ENCODE measurements at places on chromosomes 3 and 15.

DNA sequence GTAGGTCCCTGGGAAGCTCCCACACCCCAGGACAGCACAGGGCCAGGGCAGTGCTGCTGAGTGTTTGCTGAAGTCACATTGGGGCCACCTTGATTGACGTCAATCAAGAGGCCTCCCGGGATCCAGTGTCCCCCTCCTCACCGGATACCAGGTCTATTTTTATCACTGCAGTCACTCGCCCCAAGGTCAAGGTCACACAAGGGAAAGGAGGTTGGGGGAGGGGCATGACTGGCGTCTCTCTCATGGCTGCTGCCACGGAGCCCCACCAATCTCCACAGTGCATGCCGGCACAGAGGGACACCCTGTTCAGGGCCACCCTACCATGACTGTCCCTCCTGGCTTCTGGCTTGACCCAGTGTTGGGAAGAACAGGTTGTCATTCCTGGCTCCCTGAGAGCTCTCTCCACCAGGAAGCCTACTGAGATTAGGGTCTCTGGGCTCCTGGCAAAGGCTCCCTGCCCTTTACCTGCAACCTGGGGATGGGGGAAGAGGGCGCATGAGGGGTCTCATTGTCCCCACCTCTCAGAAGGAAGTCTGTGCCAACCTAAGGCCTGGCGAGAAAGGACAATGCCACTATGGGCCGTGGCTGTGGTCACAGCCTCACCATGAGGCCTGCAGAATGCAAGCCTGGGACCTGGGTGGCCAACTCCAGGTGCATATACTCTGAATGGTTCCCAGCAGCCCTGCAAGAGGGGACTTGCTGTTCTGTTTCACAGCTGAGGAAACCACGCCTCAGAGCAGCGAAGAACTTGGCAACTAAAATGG lies 1.5 kb downstream of the MYL3 start:
- DNase-seq, result peak; percentile 10

DNA sequence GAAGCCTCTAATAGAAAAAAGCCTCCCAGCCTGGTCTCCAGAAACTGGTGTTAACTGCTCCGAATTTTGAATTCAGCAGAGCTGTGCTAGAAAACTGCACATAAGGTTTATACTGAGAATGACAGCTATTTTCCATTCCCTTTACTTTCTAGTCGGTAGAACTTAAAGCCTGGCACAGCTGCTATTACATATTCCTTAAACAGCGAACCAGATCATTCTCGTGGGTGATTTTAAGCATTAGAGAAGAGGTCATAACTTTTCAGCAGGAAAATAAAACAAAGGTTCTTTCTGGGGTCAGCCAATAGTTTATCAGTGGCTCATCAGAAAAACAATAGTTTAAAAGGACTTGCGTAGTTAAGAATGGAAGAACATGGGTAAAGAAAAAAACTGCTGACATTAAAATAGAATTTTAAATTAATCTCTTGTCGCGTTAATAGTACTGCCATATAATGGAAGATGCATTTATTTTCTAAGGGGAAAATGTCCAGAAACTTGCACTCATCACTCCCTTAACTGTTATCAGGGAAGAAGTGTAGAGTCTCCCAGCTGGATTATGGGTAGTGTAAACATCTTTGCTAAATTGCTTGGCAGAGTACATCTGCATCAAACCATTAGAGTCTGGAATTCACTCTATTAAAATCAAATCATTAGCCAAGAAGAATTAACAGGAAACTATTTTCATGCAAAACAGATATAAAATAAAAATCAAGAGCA lies 7.9 kb downstream of the VGLL4 start:
- DNase-seq, result no peak

- no peak for DNase-seq
Measured at GRCh38 chr3:29475305-29475840, 194.5 kb downstream of the RBMS3 start.

DNA sequence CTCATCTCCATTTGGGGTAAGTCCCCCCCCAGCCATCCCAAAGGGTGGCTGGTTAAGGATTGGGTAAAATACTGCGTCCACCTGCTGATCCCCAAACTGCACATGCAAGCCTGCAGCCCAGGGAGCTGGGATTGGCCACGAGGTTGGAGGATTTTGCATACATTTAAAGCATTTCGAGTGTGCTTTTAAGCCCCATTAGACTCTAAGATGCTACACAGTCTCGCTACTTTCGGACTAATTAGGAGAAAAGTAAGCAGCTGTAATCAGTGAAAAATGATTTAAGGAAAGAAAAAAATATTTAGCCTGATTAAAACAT lies 23.9 kb downstream of the SLC6A6 start:
- DNase-seq, result no peak

- no peak for DNase-seq
Measured at GRCh38 chr3:141011997-141012262, 39.2 kb upstream of the SPSB4 start.

DNA sequence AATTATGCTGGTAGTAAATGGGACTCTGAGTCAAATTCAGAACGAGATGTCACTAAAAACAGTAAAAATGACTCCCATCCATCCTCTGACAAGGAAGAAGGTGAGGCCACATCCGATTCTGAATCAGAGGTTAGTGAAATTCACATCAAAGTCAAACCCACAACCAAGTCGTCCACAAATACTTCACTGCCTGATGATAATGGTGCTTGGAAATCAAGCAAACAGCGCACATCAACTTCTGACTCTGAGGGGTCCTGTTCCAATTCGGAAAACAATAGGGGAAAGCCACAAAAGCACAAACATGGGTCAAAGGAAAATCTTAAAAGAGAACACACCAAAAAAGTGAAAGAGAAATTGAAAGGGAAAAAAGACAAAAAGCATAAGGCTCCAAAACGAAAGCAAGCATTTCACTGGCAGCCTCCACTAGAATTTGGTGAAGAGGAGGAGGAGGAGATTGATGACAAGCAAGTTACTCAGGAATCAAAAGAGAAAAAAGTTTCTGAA lies 15.1 kb upstream of the ZBTB47 start:
- DNase-seq, result no peak

DNA sequence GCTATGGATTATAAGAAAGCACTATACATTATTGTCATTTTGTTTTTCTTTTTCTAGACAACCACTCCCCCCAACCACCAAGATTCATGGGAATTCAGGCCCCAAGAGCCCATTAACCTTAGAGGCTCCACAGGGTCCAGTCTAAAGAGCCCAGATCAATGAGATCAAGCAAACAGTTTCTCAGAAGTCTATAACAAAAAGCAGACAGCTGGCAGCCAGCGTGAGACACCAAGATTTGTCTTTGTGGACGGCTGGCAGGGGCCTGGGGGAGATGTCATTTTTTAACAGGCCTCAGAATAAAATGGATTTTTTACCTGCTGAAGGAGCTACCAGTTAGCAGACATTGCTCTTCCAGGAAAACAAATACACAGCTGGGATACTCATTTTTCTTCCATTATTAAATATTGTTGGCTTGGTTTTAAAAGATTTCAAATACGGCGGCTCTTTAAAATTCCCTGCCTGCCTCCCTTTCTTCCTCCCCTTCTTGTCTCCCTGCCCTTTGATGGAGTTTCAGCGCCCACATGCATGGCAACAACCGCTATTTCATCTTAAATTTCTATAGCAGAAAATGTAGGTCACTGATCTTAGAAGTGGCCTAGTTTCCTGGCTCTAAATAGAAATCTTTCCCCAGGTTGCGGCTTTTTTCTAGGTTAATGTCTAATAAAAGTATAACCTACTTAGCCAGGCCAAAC lies 130.6 kb downstream of the FAM174B start:
- no peak for DNase-seq

GRCh38 chr3:151305775-151306151 lies 10.9 kb downstream of the GPR87 start:
- no peak for DNase-seq

- DNase-seq, result no peak
Measured at GRCh38 chr3:13689373-13690260, 140.7 kb downstream of the FBLN2 start.

- no peak for DNase-seq
Measured at GRCh38 chr3:180828001-180828720, 84.3 kb upstream of the FXR1 start.

DNA sequence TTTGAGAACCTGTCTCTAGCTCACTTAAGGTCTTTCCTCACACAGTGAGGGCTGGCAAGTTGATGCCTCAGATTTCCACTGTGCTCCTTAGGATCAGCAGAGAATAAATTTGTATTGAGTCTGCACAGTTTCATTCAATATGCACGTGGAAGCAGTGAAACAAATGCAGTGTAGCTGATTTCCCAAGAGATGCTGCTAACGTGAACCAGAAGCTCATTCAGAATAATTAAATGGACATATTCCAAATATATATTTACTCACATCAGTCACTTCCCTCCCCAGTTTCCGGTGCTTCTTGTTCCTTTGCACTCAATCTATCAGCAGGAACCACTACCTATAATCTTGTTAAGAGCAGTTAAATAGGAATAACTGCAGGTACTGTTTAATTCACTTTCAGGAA lies 86.1 kb downstream of the UNC13C start:
- no peak for DNase-seq

DNA sequence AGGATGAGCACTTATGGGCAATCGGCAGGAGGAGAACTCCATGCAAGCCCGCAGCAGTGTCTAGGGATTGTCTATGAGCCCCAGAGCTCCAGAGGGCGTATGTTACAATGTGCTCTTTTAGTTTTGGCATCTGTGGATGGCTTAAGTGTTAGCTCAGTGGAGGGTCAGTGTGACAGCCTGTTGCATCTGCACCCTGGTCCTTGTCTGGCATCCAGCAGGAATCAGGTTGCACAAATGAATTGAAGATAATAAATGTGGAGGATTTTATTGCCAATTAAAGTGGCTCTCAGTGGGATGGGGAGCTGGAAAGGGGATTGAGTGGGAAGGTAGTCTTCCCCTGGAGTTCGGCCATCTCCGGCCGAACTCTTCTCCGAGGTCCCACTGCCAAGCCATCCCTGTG lies 11.8 kb upstream of the PRICKLE2 start:
- no peak for DNase-seq

DNA sequence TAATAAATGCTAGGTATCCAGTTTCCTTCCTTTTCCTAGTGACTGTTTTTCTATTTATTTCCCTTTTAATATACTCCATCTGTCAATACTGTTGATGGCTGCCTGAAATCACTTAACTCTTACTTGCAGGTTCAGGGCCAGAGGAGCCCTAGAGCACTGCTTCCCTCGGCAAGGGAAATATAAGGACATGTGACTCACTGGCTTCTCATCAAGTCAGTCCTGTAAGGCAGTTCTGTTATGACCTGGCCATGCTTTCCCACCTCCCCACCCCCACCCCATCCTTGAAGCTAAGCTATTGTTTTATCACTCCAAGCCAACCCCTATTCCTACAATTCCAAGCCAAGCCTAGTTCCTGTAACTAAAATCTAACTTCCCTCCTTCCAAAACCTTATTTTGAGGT lies 800.7 kb downstream of the ROBO1 start:
- DNase-seq, result no peak

DNA sequence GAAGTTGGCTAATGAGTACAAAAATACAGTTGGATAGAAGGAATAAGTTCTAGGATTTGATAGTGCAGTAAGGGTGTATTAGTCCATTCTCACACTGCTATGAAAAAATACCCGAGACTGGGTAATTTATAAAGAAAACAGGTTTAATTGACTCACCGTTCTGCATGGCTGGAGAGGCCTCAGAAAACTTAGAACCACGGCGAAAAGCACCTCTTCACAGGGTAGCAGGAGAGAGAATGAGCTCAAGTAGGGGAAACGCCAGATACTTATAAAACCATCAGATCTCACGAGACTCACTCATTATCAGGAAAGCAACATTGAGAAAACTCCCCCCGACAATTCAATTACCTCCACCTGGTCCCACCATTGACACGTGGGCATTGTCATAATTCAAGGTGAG lies 483.3 kb downstream of the TUSC7 start:
- DNase-seq, result no peak

DNA sequence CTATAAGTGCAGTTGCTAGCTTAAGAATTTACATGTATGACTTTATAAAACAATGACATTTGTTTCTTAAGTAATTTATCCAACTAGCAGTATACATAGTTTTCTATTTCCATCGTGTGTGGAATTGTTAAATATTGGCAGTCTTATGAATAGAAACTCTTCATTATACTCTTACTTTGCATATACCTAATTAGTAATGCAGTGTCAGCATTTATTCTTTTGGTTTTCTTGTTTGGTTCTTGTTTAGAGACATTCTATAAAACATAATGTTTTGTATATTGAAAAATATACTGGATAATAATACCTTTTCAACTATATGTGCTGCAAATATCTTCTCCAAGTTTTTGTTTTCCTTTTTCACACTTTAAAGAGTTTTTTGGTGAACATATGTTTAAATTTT lies 760.2 kb downstream of the VGLL3 start:
- no peak for DNase-seq

- peak; percentile 27 for DNase-seq
Measured at GRCh38 chr15:89494941-89495637, 1.3 kb downstream of the RHCG start.

Data from tibial artery (tissue), 4 donors.